ENCODE measurements at places on chromosomes 1 and 21.

- peak; percentile 60 for DNase-seq
These were observed 664 bp downstream of the BACE2 start for GRCh38 chr21:41168391-41169257.

DNA sequence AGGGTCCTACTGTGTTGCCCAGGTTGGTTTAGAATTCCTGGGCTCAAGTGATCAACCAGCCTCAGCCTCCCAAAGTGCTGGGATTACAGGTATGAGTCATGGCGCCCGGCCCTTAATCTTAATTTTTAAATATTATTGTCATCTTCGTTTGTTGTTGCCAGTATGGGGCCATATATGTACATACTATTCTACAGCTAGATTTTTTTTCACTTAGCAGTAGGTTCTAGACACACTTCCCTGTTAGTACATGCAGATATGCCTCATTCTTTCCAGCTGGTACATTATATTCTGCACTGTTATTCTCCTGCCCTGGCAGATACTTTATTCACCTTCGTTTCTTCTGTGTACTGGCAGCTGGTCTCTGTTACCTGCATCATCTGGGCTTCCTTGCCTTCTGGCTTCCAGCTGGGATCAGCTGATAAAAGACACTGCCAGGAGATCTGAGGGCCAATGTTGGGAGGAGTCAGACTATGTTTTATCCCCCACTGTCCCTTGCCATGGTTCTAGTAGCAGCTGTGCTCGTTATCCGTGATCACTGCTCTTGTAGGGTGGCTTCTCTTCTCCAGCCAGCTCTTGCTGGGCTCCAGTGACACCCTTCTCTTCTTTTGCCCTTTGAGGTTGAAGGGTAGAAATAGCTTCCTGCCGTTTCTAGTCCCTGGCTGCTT, 24.7 kb downstream of the ST3GAL3 start:
- no peak for DNase-seq

DNA sequence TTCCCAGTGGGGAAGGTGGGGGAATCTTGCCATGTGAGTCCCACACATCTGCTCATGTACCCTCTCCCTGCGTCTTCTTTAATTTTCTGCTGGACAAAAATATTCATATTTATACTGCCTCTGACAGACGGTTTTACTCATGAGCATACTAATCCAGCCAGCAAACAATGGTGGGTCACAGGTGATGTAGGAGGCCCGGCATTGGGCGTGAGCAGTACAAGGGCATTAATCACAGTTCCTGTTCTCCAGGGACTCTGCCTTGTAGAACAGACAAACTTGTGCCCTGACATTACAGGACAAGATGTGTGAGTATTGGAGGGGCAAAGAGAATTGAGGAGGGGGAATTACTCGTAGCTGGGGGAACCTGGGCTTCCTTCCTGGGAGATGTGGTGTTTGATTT, 25.0 kb downstream of the MTARC1 start:
- peak; percentile 71 for DNase-seq

DNA sequence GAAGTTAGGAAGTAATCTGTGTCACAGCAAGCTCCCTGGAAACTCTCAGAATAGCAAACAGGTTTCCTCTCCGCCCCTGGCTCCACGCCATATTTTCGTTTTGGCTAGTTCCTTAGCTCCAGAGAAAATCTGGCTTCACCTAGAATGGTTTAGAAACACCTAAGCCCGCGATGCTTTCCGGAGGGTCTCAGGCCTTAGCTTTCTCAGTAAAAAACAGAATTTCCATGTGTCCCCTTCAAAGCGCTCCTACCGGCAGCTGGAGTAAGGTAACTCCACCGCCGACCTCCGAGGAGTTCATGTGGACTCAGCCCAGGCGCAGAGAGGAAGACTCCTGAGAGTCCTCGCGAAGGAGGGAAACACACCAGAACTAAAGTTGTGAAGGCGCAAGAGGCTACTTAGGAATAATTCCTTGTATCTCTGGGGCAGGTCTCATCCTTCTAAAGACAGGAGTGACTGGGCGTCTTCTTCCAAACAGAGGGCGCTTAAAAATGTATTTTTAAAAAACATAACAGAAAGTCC, 406 bp downstream of the KIAA0040 start:
- DNase-seq, result peak; percentile 48

- DNase-seq, result no peak
These were observed 3.7 kb upstream of the GJA9 start for GRCh38 chr1:38885092-38885491.

GRCh38 chr21:35059742-35060141, 10.6 kb upstream of the RUNX1 start:
- DNase-seq, result no peak

DNA sequence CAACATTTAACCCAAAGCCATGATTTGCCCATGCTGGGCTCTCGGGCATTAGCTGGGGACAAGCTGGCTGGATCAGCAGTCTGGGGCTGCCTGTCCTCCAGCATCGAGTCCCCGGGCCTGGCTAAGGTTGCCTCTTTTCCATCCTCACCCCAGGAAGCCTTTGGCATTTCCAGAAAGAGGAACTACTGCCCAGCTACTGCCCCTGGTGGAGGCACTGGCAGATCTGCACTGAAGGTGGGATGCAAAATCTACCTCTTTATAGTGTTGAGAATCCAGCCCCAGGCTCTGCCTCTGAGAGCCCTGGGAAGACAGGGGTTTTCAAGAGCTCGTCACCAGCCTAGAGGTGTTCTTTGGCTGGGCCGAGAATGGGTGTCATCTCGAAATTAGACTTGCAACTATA, 635.9 kb downstream of the MATN1 start:
- no peak for DNase-seq

GRCh38 chr21:43811262-43812105, 22.1 kb downstream of the RRP1 start:
- DNase-seq, result peak; percentile 18

- DNase-seq, result no peak
These were observed 1.9 kb upstream of the MYOC start for GRCh38 chr1:171654201-171654941.

DNA sequence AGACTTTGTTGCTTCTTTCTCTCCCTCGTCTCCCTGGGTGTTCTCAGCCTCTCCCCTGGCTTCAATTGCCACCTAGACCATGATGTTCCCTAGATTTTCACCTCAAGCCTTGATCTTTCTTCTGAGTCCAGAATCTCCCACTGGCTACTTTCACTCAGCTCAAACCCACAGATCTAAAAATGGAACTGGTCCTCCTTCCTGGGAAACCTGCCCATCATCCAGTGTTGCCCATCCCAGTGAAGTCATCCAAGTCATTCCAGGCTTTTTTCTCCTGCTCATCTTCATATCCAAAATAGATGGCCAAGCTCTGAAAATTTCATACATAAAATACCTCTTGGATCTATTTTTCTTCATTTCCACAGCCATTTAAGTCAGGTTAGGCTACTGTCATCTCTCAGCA, 347.4 kb downstream of the KCNH1 start:
- no peak for DNase-seq

- DNase-seq, result no peak
These were observed 3.6 kb downstream of the KCNN3 start for GRCh38 chr1:154866257-154867063.

GRCh38 chr1:201506092-201506491, 831 bp downstream of the CSRP1 start:
- no peak for DNase-seq

DNA sequence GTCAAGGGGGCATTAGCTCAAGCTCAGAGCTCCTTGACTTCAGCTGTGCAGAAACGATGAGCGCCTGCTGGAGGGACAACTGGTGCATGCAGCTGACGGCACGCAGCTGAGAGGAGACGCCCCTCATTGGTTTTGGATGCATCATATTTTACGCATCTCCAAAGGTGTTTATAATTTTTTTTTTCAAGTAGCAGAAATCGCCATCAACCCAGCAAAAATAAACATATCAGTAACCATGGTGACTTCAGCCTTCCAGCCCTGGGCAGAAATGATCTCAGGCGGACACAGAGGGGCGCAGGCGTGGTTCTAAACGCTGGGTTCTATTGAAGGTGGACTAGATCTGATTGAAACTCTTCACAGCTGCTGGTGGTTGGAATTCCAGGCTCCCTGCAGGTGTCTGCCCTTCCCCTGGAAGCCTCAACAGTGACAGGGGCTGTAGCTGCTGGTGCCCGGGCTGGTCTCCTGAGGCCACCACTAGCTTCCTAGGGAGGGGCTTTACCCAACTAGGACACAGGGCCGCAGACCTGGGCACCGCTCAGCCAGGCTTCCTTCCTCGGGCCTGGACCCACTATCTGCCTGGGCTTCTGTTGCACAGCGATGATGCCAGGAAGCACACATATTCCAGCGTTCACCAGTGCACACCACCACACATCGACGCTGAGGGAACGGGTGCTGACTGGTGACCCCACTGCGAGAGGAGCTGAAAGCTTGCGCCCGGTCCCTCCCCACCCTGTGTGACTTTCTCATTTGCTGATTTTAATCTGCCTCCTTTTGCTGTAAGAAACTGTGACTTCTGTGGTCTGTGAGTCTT, 63.7 kb upstream of the ABCG1 start:
- DNase-seq, result no peak

- no peak for DNase-seq
These were observed at the start of gene S100B for GRCh38 chr21:46604975-46605766. Gene S100B, minus strand, starts transcription at chr21:46605082. Its CDS starts 2,667 bp downstream, at chr21:46602415.

GRCh38 chr1:200895801-200896530, 1.3 kb downstream of the INAVA start:
- DNase-seq, result no peak

DNA sequence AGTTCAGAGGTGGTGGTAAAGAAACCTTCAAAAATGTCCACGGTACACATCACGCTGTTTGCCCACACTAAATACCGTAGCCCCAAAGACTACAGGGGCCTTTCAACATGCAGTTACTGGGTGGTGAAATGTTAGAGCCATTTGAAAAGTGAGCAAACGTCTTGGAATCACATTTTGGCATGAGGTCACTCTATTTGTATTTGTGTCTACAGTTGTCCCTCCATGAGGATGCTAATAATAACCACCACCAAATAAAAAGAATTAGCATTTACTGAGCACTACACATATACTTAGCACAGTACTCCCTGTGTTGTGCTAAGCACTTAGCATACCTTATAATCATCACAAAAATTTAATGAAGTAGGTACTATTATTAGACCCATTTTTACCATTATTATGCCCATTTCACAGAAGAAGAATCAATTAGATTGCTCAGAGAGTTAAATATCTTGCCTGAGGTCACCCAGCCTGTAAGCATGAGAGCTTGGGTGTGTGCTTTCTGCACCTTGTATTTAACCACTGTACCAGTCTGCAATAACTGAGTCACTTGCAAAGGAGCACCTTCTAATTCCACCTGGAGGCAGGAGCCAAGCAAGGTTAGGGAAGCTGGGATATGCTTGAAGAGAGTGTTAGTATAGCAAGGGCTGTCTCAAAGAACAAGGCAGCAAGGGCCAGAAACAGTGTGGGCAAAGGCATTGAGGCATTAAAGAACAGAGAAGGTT, 57.4 kb downstream of the DNTTIP2 start:
- DNase-seq, result peak; percentile 69

- no peak for DNase-seq
These were observed 11.4 kb downstream of the SLC45A3 start for GRCh38 chr1:205668951-205669340.

- DNase-seq, result peak; percentile 17
These were observed 923.4 kb downstream of the NCAM2 start for GRCh38 chr21:21921410-21922232.

GRCh38 chr1:32249831-32250525, 1.1 kb upstream of the LCK start:
- peak; percentile 68 for DNase-seq

GRCh38 chr1:1304331-1305299, 3.1 kb downstream of the ACAP3 start:
- DNase-seq, result peak; percentile 81

DNA sequence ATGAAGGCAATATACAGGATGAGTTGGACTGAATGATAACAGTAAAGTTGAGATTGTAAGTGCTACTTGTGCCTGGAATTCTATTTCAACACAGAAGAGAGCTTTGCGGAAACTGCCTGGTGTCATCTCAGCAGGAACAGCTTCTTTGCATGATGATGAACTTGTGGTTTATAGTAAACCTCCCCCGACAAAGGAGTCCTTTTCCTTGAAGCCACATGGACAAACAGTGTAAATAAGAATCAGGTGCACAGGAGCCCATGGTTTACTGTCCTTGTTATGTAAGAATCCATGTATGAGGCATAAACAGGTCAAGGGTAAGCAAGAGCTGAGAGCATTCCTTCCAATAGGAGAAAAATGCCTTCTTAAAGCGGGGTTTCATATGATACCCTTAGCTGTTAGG, 66.2 kb downstream of the PCNX2 start:
- DNase-seq, result no peak

DNA sequence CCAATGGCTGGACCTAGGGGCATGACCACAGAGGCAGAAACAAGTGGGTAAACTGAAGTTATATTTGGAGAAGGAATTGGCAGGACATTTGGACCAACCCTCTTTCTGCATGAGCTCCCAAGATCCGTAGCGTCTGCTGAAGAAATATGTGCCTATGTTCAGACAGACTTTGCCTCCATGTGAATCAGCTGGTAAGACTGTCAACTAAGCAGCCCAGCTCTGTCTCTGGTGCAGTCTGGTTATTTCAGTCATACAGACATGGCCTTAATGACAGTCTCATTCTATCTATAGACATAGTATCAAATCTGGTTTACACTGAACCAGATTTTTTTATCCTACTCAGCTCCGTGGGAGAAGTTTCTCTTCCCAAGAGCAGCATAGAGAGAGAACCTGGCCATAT, 63.1 kb upstream of the PBX1 start:
- DNase-seq, result no peak

DNA sequence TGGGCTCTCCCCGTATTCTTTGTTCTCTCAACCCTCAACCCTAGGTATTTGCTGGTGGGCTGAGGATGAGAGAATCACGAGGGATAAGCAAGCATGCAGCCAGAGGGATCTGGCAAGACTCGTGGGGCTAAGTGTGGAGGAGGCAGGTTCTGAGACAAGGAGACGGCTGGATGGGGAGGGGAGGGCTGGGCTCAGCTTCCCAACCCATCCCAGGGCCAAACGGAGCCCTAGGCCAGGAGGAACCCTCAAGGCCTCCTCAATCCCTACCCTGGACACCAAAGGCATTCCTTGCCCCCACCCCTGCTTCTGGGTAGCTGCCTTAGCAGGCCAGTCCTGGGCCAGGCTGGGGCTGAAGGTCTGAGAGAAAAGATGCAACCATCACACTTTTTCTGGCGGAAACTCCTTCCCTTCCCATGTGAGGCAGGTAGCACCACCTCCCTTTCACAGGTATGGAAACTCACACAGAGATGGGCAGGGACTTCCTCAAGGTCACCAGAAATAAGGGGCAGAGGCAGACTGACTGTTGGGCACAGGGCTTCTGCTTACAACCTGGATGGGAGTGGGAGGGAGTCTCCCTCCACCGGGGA, 6.2 kb downstream of the MEF2D start:
- no peak for DNase-seq

- no peak for DNase-seq
These were observed 1.1 kb upstream of the RAP1GAP start for GRCh38 chr1:21670059-21670881.

DNA sequence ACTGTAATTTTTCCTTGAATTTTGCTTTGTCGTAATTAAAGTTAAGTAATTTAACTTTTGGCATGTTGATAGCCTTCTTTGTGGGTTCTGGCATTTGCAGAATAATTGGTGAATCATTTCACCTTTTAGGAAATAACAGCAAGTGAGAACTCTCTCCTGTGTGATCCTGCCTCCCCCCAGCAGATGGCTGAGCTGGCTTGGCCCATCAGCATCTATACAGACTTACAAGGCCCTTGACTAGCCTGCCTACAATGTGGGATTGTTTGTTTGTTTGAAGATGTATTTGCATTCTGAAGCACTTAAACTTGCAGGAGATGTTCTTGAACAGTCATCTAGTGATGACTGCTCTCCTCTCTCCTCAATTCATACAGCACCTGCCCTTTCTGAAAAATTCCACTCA, 55.9 kb downstream of the MACO1 start:
- peak; percentile 29 for DNase-seq

GRCh38 chr1:12438349-12438924, 179.6 kb downstream of the DHRS3 start:
- peak; percentile 64 for DNase-seq
